ENCODE measurements at places on chromosomes 5 and 9.

GRCh38 chr9:129166623-129167557 lies 11.2 kb downstream of the IER5L start:
- DNase-seq, result peak; percentile 50

- DNase-seq, result peak; percentile 86
These were observed 7.8 kb upstream of the VLDLR start for GRCh38 chr9:2613730-2614271.

GRCh38 chr5:91269198-91269597 lies 113.9 kb downstream of the ARRDC3 start:
- no peak for DNase-seq

GRCh38 chr5:14669975-14670374 lies 5.5 kb downstream of the OTULIN start:
- no peak for DNase-seq

DNA sequence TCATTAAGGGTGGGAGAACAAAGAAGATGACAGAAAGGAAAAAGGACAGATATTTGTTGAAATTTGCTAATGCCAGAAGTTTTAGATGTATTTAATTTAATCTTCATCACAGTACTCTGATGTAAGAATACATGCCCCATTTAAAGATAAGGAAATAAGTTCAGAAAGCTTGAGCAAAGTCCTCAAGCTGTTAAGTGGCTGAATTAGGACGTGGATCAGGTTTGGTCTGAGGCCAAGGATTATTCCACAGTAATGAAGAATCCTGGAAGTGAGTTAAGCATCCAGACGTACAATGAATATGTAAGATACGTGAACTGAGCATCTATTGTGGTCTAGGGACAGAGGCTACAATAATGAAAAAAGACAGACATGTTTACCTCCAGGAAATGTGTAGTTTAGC lies 671.3 kb downstream of the PRELID2 start:
- no peak for DNase-seq

DNA sequence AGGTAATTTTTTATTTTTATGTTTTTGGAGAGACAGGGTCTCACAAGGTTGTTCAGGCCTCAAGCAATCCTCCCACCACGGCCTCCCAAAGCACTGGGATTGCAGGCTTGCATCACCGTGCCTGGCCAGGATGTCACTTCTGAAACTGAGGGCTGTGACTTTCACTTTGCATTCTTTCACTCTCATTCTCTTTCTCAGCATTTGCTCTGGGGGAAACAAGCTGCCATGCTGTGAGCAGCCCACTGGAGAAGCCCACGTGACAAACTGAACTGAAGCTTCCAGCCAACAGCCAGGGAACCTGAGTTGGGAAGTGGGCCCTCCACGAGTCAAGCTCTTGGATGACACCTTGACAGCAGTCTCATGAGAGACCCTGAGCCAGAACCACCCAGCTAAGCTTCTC lies 109.4 kb downstream of the C5orf15 start:
- DNase-seq, result no peak

DNA sequence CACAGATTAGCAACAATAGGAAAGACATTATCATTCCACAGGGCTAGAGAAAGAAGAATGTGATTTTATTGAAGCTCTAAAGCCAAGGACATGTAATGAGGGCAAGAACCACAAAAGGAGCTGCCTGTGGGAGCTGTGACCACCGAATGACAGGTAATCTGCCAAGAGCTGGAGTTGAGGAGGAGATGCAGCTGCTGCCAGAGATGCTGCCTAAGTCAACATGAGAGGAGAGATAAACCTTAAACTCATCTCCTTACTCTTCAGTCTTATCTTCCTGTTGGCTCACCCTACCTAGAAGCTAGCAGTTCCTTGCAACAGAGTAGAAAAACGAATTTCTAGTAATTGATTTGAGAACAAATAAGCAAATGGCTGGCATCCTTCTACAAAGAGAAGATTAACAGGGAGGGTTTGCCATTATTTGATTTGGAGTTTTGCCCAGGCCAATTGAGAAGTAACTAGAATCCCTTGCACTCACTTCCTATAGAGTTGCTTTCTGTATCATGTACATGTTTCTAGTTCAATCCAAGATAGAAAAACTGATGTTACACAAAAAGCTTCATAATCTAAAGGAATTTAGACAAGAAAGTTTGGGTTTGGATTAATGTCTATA lies 539.2 kb downstream of the TLE1 start:
- DNase-seq, result peak; percentile 69

DNA sequence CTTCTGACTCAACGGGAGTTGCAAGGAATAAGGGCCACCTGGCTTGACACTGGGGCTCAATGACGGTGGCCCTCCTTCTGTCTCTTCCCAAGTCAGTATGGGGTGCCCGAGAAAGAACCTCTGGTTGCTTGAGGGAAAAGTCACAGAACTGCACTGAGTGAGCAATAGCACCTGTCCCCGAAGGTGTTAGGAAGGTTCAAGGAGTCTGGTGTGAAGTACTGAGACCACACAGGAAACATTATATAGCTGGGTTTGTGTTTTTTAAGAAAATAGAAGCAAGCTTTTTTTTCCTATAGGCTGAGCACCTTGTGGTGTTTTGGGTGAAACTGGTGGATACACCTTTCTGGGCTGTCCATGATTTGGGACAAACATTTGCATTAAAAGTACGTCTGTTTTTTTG lies 62.9 kb downstream of the SPIN1 start:
- no peak for DNase-seq

- no peak for DNase-seq
These were observed 929.6 kb upstream of the WWC1 start for GRCh38 chr5:167361795-167362194.

- DNase-seq, result no peak
These were observed 8.7 kb upstream of the MRPS2 start for GRCh38 chr9:135491764-135492163.

DNA sequence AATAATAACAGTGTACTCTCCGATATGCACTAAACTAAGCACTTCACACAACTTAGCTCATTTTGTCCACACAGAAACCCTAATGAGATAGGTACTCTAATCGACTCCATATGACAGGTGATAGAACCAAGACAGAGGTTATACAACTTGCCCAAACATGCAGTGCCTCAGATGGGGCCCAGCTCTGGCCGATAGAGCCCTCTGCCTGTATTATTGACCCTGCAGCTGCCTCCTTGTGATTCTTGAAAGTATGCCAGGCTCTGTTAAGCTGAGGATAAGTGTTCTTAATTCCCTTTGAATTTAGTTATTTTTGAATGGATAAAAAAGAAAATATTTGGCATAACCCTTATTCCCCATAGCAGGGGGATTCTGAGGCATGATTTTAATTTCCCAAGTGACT lies 78.5 kb downstream of the HMHB1 start:
- no peak for DNase-seq

DNA sequence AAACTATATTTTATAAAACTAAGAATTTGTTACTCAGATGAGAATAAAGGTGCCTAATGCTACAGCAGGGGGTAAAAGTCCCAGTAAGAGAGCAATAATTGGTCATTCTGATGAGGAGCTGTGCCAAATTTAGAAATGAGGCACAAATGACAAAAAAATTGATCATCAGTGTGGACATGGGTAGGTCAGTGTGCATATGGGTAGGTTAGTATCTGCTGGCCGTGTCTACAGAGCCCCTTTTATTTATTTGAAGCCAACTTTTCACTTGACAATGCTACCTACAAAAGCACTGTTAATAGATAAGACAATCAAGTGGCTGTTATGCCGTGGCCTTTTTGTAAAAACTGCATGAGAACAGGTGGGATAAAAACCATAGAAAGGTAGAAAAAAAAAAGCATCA lies 454.6 kb downstream of the RAB3C start:
- no peak for DNase-seq

DNA sequence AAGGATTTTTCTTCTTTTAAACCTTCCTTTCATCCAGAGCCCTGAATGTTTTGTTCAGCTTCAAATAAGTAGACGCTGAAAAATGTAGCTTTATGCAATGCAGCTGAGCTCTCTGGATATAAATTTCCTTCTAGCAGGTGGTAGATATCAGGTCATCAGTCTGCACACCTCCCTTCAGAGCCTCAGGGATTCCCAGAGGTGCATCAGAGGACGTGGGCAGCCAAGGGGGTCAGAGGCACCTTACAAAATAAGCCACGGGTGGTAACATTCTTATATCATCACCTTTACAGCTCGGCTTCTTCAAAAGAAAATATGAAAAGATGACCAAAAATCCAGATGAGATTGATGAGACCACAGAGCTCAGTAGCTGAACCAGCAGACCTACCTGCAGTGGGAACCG lies 19.3 kb downstream of the MOCS2 start:
- no peak for DNase-seq

DNA sequence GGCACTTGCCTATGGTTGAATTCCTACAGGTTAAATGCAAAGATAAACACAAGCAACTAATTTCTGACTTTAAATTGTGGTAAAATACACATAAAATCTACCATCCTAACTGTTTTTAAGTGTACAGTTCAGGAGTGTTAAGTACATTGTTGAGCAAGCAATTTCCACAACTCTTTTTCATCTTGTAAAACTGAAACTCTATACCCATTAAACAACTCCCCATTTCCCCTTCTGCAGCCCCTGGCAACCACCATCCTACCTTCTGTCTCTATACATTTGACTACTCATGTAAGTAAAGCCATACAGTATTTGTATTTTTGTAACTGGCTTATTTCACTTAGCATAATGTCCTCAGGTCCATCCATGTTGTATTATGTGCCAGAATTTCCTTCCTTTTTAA lies 38.5 kb upstream of the STX17 start:
- no peak for DNase-seq

DNA sequence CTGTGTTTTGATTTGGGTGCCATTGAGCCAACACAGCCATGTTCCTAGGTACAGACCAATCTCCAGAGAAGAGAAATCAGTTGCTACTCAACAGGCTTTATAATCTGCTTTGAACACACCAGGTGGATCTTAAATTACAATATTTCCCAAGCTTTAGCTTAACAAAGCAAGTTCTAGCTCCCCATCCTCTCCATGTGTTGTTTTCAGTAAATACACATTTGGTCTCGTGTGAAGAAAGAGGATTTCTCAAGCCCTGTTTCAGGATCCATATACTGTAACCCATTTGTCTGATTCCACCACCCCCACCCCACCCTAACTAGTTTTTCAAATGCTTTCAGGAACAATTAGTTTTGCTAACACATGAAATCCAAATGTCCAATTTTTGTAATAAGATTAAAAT lies 109.6 kb upstream of the NIPBL start:
- DNase-seq, result no peak

- DNase-seq, result no peak
These were observed 182.4 kb downstream of the NFIB start for GRCh38 chr9:14131356-14132088.

DNA sequence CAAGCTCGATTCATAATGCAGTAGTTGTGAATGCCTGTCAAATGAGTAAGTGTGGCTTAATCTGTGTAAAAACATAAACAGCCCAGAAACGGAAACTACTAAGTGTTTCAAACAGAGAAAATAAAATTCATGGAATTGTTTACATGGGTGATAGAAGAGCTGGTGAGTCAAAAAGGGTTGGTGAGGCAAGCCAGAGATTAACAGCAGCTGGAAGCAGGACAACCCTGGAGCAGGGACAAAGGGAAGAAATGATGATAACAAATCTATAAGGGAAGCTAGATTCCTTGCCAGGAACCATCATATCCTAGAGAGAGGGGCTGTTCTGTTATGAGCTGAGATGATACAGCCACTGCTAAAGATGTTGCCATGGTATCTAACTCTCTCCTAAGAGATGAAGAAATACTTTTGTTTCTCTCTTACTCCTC lies 18.0 kb upstream of the PRR16 start:
- DNase-seq, result peak; percentile 33

DNA sequence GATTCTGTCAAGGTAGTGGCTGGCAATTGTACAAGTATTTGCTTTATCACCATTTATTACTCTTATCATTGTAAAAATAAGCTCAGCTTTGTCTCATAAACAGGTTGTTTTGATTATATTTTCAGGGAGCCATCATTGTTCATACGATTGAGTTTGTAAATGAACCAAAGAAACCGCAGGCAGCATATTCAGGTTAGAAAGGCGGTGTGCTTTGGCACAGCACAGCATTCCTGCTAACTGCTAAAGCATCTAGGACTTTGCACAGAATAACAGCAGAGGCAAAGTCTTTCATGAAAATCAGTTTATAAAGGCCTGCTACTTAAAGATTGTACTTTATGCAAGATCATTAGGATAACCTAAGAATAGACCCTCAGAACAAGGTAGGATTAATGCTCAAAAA lies 281.5 kb upstream of the SLC24A2 start:
- no peak for DNase-seq

- DNase-seq, result no peak
These were observed 49.3 kb downstream of the DNAJC21 start for GRCh38 chr5:34978681-34979080.

DNA sequence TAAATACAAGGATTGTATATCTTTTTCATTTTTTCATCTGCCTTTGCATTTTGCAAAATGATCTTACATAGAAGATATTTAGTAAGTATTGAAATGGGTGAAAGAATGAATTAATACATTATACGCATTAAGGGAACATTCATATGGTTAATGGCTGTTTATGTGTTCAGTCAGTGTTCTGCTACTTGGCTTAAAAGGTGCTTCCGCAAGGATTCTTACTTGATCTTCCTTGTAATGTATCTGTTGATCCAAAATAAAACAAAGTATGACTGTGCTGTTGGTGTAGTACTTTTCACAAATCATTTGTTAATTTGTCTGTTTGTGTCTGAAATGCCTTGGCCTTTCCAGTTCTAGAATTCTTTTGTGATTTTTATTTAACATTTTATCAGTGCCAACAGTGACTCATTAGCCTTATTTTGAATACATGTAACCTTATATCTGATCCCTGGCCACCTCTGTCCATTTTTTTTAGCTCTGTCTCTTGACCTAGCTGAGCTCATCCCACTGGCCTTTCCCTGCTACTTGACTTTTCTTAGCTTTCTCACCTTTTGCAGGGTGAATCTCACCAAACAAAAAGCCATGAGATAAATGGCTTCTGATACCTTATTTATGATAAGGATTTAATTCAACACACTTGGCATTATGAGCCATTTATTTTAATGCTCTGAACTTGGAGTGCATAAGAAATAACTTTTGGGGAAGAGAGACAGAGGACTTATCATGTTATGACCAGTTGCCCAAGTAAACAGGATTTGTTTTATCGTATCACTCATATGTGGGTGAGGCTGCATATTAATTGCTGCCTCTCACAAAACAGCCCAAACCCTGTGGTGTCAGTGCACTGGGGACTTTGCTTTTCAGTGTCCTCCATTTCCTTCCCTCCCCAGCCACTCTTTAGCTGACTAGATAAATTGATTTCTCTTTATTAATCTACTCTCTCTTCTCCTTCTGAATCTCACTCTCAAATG lies 340.3 kb downstream of the KDM4C start:
- DNase-seq, result no peak

DNA sequence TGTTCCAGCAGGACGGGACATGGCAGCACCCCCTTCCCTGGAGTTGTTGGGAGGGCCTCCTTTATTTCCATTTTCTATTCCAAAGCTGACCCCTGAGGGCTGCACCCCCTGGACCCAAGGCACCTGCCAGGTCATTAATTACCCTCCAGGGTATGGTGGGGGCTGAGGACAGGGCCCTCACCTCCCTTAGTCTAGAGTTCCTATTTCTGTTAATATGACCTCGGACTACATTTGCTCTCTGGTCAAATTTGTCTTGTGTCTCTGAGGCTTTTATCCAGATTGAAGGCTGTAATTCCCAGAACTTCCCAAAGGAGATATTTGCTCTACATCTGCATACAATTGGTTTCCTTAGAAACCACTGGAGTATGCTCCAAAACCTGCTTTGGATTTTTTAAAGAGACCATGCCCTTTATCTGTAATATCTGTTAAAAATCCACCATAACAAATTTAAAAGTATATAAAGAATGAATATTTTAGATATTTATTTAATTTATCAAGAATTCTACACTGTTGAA lies 16.8 kb downstream of the PHF2 start:
- DNase-seq, result no peak

- DNase-seq, result no peak
These were observed 414.0 kb downstream of the NFIB start for GRCh38 chr9:13899924-13900323.
